ENCODE measurements at places on chromosomes 5 and 9.

DNA sequence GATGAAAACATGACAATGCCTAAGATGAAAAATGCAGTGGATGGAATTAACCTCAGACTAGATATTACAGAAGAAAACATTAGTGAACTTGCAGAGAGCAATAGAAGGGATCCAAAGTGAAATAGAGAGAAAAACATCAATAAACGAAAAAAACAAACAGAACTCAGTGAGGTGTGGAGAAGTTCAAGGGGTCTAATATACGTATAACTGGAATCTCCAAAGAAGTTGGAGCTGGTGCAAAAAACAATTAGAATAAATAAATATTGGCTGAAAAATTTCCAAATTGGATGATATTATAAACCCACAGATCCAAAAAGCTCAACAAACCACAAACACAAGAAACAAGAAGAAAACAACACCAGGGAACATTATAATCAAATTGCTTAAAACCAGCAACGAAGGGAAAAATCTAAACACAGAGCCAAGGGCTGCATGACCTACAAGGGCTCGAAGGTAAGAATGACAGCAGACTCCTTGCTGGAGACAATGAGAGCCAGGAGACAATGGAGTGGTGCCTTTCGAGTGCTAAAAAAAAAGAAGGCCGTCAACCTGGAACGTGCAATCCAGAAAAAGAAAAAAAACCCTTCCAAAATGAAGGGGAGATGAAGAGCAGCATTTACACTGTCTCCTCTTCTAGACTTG, 11.8 kb downstream of the FAM163B start:
- DNase-seq = no peak

GRCh38 chr5:163505049-163505367, 411 bp upstream of the MAT2B start:
- DNase-seq = no peak

DNA sequence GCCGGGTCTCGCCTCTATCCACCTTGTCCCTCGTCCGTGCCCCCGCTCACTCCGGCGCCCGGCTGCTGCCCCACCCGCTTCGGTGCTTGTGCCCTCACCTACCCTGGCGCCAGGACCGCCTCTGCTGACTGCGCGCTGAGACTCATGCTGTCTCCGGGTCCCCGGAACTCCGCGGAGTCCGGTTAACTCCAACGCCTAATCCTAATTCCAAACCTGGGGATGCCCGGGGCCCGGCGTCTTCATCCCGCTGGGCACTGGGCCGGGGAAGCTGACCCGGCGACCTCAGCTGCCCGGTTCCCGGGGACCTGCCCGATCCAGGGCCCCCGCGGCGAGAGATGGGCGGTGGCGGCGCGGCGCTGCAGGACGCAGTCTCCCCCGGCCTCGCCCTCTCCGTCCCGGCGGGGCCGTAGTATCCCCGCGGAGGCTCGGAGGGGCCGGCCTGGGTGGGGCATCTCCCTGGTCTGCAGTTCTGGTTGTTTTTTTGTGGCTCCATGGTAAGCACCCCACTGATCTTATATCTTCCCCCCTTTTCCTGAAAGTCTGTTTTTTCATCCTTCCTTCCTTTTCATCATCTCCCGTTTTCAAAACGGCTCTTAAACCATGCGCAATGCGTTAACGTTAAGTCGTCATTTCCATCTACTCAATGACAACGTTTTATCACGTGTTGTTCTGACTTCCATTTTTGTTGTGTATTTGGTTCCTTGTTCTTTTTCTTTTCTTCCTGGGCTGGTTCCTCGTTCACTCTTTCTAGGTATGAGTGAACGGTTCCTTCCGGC, 41.1 kb upstream of the PLEKHG4B start:
- no peak for DNase-seq

DNA sequence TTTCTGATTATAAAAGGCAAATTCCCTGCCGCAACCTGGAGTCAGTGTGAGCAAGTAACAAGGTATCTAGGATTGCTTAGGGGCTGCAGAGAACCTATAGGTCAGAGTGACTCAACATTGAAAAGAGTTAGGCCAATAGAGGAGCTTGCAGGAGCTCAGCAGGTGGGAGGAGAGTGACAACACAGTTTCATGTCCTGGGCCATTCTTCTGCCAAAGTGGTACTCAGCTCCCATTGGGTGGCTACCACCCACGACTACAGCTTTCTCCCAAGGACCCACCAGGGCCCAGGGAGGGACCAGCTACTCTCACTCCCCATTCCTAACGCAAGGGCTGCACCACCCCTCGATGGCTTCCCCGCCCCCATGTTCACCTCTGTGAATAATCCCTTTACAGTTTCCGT, 86.7 kb upstream of the SPATA31C2 start:
- no peak for DNase-seq

GRCh38 chr9:113416149-113416721, 5.7 kb downstream of the C9orf43 start:
- peak; percentile 29 for DNase-seq

GRCh38 chr9:110249603-110250002, 6.7 kb downstream of the TXN start:
- DNase-seq = no peak

DNA sequence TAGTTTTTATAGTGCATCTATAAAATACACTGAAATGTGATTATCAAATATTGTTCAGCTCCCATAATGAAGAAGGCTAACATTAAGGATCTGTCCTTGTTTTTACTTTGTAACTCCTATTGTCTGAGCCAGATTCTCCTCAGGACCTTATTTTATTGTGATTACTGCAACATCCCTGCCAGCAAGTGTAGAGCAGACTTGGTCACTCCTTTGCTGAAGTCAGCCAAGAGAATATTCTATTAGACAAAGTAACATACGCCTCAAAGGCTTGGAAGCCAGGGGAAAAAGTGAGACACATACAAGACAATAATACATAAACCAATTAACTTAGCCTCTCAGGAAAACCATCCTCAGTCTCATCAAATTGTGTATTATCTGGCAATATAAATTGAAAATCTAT, 269.6 kb downstream of the ARL15 start:
- DNase-seq = no peak

GRCh38 chr5:93076096-93076495, 504.9 kb downstream of the NR2F1-AS1 start:
- no peak for DNase-seq

DNA sequence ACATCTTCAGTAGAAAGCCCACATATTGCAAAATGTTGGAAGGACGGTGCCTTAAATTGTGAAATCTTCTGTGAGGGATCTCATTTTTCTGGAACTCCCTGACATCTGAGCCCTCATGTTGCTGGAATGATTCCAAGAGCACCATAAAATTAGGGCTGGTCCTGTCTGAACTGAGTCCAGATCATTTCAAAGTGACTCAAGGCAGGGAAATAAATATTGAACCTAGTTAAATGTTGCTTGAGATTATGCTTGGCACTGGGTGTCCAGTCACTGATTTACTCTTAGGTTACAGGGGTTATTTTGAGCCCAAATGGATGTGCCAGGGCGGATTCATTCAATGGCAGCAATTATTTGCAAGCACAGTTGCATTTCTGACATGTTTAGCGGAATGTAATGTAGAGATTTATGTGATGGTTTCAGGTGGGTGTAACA, 437.0 kb downstream of the PIK3R1 start:
- DNase-seq = no peak

- DNase-seq = no peak
Observed at GRCh38 chr5:177425196-177425800, 1.2 kb upstream of the GRK6 start.

DNA sequence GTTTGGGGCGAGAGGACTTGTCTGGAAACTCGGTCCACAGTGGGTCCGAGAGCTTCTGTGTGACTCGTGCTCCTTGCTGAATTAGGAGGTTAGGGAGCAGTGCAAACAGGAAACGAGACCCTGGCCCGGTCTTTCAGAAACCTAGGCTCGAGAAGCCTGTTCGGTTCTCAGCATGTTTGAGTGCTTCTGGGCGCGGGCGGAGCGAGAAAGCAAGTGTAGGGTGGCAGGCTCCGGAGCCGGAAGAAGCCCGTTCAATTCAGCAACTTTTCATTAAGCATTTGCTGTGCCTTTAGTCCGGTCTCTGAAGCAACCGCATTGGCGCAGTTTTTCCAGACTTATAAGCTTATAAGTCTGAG, 547 bp downstream of the CLTA start:
- no peak for DNase-seq

- DNase-seq = no peak
Observed at GRCh38 chr5:140631831-140632365, 1.1 kb downstream of the CD14 start.

GRCh38 chr5:180040287-180041214, 31.0 kb downstream of the RNF130 start:
- DNase-seq = no peak

GRCh38 chr5:10577371-10578292, 13.8 kb downstream of the ANKRD33B start:
- no peak for DNase-seq

Measured in hippocampal formation (tissue), 2 donors.